ENCODE measurements at places on chromosomes 7 and 10. TPM values are rescaled to one million over a fixed set of nuclear protein-coding genes. Genes with fewer than 3 reads are reported as not detected.

The SPDYE18 gene
- total RNA-seq: not detected

DNA sequence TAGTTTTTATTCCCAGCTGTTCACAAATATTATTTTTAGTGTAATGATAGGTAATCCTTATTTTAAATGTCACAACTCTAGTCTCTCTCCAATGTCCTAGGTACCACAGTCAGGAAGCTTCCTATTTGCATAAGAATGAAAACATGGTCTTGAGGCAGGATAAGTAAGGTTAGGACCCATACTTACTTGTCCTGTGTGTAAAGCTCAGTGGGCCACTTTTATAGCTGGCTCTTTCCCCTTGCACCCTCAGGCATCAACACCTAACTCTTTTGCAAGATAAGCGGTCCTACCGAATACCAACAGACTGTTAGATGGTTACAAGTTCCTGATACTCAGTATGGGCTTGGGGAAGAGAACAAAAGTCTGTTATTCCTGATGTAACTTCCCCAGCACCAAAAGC, 986.9 kb downstream of the NRG3 start:
- no peak for DNase-seq

DNA sequence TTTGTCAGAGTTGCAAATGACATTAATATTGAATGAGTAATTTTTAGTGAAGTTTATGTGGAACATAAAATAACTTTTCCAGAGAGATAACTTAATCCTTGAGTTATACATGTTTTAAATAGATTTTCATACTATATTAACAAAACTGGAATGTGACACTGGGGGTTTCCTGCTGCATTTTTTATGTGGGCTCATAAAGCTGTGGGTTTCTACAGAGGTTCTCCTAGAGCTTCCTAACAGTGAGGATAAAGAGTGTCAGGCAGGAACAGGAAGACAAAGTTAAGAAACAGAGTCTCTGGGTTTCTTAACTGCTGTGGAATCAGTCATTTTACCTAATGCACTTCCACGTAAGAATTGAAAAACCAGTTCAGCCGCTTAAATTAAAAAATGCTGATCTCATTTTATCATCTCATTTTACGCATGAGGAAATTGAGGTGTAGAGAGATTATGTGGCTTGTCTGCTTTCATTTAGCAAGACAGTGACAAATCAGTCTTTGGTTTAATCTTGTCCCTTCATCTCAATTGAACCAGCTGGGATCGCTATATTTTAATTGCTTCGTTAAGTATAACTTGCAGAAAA, 5.0 kb downstream of the CD36 start:
- DNase-seq: no peak

The GIMAP7 gene
- total RNA-seq: 41.6 TPM

The CDNF gene
- total RNA-seq: 1.6 TPM

GRCh38 chr10:12757351-12757750, 244.2 kb downstream of the CCDC3 start:
- no peak for DNase-seq

The SPDYE8 gene
- not detected for total RNA-seq

The PCLO gene
- total RNA-seq: not detected

DNA sequence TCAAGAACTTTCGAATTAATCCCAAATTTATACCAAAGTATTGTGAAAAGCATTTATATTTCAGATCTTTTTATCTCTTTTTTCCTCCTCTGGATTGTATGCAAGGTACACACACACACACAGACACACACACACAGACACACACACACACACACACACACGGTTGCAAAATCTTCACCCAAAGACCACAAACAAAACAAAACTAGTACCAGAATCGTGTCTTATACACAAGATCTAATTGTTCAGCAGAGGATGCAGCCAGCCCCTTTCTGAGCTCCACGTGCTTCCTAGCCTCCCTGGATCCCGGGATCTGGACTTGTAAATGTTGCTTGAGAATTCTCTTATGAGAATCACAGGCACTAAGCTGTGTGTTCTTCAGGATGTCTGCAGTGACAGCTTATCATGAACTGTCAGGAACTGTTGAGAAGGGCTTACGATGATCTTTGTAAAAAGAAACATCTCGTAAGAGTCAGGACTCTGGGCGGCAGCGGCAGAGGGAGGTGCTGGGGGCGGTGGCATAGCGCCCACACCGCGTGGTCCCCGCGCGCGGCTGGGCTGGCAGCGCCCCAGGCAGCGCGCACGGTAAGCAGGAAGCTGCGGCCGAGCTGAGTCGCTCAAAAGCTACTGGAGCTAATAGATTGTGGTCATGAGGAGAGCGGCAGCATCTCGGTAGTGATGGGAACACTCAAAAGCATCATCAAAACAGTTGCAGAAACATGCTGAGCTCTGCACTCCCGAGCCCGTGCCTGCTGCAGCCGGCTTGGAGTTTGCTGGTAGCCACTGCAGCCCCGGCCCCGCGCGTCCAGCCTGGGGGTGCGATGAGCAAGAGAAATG, 277.6 kb downstream of the GATA3 start:
- DNase-seq: peak; percentile 80

DNA sequence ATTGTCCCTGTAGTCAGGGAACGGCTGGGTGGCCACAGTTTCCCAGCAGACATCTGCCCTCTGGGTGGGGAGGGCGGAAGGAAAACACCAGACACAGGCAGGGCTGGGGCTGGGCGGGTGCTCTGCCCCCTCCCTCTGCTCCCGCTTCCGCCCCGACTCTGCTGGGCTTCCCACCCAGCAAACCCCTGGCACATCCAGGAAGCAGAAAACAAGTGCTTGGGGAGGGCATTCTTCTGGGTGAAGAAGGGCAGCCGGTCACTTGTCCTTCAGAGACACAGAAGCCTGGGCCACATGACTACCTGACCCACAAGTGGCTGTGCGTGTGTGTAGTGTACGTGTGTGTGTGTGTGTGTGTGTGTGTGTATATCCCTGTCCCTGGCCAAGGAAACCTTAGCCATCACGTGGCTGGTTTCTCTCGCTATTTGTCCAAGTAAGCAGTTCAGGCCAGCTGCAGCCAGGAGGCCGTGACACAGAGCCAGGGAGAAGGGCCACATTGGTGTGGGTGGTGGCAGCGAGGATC, 77.9 kb downstream of the ZMIZ1 start:
- peak; percentile 74 for DNase-seq

GRCh38 chr10:70887804-70888800, at the start of gene PCBD1:
Gene PCBD1, minus strand, starts transcription at chr10:70888565. Its CDS starts 32 bp downstream, at chr10:70888533.
- peak; percentile 72 for DNase-seq

The UPP1 gene
- 48.2 TPM for total RNA-seq

The RNF133 gene
- total RNA-seq: not detected

The OTUD1 gene
- total RNA-seq: 16.0 TPM

- no peak for DNase-seq
These were observed 901.2 kb downstream of the KCNMA1 start for GRCh38 chr10:76736392-76736791.

DNA sequence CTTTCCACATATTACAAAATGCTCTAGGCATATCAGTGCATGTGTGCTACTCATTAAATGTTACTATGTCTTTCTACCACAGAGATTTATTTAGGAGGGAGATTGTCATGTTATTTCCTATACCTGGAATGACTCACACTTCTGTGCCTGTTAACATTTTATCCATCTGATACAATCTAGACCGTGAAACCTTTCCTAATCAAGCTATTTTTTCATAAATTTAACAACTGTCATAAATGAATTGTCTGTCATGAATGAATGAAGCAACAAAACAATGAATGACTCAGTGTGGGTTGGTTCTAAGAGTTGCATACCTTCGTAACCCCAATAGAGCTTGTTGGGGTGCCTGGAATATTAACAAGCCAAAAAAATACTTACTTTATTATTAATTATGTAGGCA, 554.3 kb downstream of the GRM8 start:
- DNase-seq: no peak

- no peak for DNase-seq
These were observed 27.0 kb downstream of the SPAG6 start for GRCh38 chr10:22372298-22372697.

The PPP1R17 gene
- not detected for total RNA-seq

DNA sequence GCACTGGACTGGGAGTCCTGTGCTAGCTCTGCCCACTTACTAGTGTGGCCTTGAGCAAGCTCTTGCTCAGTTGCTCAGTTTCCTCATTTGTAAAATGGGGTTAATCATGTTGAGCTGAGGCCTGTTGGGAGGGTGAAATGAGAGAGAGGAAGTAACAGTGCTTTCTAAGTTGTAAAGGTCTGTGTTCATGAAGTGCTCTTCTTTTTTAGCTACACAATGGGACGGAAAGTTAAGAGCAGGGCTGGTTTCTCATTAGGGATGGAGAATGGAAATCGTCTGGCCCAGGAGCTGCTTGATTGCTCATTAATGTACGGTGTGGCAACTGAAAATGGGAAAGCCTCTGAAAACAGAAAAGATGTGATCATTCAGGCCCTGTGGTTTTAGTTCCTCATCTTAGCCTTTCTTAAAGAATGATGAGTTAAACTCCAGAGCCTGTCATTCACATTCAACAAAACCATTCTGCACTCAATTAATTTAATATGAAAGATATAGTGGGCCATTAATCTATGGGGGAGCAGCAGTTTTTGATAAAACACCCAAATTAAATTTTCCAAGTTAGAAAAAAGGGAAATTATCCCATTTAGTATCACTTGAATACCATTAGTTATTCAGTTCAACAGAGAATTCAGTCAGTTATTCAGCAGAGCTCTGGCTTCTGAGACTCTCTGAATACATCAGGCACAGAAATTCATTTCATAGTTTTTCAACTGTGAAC, 60.5 kb downstream of the SH2D4B start:
- no peak for DNase-seq

The NPY4R2 gene
- not detected for total RNA-seq
